ENCODE measurements at places on chromosomes 1 and 21.

DNA sequence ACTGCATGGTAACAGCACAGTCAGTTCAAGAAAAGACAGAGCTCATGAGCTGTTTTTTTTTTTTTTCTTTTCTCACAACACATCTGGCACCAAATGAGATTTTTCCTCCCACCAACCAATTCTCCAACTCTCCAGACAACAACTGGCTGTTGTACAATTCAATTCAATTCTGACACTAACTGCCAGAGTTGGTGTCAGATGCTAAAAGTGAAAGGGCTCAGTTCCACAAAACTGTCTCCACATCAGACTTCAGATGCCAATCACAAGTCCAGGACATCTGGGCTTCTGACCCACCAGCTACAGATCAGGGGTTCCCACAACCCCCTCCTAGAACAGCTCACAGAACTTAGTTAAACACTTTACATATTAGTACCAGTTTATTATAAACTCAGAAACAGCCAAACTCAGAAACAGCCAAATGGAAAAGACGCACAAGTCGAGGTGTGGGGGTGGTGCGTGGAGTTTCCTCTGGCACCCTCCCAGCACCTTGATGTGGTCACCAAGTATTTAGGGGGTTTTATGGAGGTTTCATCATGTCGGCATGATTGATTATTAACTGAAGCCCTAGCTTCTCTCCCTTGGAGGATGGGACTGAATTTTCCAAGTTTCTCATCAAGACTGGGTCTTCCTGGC is 39.2 kb upstream of the LRRC8D start:
- peak; percentile 55 for DNase-seq

DNA sequence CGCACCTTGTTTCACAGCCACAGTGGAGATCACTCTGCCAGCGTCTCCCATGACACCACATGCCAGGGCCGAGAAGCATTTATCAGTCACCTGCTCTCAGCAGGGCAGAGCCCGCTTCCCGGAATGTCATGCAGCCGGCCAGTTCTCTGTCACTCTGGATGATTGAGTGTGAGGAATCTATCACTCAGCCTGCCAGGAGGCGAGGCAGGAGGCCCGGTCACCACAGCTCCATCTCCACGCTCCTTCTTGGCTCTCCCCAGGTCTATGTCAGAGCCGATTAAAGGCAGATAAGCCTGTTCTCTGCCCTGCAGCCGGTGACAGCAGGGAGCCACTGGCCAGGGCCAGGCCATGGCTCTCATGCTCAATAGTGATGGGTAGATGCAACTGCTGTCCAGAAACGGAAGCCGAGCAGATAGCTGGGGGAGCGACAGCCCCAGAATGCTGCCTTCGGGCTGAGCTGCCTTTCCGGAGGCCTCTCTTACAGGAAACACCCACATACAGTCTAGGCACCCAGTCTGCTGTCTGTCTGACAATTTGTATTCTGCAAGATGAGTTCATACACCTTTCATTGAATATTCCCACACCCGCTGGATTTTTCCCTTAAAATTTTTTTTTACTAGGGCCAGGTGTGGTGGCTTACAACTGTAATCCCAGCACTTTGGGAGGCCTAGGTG is 64.1 kb downstream of the ACTL8 start:
- DNase-seq, result no peak

DNA sequence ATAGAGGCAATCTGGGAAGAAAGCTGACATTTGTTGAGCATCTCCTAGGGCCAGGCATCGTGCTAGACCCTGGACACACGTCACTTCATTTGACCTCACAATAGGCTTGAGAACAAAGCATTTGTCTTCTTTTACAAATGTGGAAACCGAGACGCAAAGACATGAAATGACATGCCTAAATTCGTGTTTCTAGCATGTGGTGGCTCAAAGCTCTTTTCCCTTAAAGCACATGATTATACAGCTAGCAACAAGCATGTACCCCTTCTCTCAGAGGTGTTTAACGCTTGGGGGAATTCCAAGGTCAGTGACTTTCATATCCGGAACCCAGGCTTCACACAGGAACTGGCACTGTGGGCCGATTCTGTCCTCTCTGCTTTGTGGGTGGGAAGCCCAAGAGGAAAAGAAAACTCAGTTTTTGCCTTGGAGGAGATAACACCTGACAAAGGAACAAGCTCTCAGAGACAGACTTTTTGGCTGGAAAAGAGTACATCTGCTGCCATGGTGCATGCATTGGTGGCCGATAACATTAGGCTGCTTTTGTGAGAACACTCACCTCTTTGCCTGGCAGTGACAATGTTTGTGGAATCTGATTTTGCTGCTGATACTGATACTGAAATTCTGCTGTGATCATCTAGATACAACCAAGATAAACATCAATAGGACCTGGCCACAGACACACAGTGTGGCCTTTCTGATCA is 15.4 kb upstream of the CD2 start:
- DNase-seq, result peak; percentile 45

GRCh38 chr1:207407655-207408260 is 46.4 kb upstream of the CR2 start:
- no peak for DNase-seq

GRCh38 chr1:29504196-29504595 is 267.9 kb downstream of the PTPRU start:
- DNase-seq, result no peak

- DNase-seq, result no peak
Observed at GRCh38 chr1:228420968-228421826, 4.5 kb upstream of the TRIM17 start.

DNA sequence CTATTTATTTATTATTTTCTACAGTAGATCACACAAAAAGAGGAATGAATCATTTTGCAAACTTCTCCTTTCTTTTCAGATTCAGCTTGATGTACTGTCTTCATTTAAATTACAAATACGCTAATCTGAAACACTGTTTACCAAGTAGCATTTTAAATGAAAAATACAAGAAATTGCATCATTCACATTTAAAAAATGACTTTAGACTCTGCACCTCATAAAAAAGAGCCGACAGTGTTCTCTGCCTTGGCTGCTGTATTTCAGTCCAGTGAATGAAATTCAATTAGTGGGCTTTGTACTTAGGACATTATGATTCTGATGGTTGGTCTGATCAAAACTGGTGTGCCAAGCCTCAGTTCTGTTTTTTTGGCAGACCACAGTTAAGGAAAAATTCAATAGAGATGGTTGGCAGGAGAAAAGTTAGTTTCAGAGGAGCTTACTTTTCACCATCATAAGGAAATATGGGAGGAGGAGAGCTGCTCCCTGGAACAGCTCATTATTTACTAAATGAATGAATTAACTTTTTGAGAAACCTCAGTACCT is 222.4 kb upstream of the ESRRG start:
- no peak for DNase-seq

DNA sequence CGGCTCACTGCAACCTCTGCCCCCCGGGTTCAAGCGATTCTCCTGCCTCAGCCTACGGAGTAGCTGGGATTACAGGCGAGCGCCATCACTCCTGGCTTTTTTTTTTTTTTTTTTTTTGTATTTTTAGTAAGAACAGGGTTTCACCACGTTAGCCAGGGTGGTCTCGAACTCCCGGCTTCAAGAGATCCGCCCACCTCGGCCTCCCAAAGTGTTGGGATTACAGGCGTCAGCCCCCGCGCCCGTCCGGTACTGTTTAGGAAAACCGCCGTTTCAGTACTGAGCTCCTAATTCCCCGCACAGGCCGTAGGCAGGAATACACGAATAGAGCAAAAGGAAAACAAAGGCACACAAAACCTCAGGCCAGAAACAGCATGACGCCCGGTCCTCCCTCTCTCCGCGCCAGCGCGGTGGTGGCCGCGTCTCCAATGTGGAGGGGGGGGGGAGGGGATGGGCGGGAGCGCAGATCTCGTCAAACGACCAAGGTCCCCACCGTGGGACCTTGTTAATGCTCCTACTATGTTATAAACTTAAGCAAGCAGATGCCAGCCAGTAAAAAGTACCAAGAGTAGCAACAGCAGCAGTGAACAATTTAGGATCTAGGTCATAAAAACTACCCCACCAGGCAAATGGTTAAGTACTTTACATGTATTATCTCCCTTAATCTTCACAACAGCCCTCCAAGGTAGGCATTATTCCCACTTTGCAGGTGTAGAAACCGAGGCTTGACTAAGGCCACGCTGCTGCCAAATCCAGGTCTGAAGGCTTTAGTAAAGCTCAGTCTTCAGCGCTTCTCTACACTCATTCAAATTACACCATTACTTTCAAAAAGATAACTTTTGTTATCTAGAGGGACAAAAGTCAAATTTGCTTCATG is 648 bp upstream of the ADAR start:
- peak; percentile 27 for DNase-seq

DNA sequence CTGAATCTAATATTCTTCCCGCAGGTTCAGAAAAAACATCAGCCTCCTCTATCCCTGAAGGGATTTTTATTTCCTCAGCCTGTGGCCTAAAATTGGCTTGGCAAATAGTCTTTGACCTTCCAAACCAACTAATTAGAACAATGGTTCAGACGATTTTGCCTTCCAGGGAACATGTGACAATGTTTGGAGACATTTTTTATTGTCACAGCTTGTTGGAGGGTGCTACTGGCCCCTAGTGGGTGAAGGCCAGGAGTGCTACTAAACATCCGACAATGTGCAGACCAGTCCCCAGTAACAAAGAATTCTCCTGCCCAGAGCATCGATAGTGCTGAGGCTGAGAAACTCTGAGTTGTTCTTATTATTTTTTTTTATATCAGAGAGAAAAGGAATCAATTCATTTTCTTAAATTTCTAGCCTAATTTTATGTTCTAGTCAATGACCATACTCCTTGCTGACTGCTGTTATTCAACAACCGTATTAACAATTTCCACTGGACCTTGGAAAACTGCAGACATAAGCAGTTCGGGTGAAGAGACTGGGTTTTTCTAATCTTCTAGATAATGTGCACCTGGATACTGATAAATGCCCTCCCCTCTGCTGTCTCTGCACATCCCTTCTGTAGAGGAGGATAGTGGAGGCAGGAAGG is 280.7 kb downstream of the LMX1A start:
- no peak for DNase-seq

- no peak for DNase-seq
Observed at GRCh38 chr1:157105988-157106812, 6.6 kb upstream of the ETV3L start.

GRCh38 chr1:78081980-78082860 is 36.5 kb downstream of the GIPC2 start:
- DNase-seq, result no peak

- DNase-seq, result no peak
Observed at GRCh38 chr1:108554682-108555427, 5.0 kb upstream of the EEIG2 start.

DNA sequence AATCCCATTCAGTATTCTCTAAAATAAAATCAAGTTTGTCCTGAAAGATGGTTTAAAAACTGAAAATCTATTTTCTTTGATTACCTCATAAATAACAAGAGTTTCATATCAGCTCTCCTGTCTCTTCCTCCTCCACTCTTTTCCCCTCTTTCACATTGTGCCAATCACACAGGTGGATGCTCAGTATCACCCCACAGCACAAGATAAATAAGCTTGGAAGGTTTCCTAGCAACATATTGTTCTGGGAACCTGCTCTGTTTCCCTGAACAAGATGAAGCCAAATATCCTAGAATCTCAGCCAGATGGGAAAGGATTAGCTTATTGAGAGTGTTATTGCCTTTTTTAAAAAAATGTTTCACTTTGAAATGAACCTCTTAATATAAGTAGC is 45.7 kb upstream of the CACYBP start:
- no peak for DNase-seq

DNA sequence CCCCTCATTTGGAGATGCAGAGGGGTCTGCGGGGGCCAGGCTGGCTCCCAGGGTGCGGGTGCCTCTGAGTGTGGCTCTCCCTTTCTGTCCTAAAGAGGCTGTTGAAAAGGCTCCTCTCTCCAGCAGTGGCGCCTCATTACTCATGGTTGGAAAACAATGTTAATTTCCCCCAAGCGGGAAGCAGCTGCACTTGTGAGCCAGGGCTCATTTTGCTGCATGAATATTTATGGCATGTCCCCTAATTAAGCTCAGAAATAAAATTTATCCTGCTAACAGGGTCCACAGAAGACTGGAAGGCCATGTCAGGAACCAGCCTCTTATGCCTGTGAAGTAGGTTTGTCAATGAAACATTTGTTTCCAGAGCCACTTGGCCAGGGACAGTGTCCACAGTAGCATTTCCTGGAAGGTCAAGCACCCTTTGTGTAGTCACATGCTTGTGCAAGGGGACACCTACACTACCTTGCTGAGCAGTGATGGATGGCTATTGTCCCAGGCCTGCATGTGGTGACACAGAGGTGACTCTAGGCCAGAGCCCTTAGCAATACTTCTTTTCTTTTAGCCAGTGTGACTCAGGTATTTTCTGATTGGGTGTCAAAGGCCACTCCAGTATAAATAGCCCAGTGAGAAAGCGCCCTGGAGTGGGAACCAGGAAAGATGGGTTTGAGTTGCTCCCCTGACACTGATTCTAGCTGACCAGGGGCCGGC is 259.0 kb downstream of the FOXD2 start:
- no peak for DNase-seq

GRCh38 chr1:245279346-245279745 is 124.6 kb downstream of the KIF26B start:
- DNase-seq, result no peak

DNA sequence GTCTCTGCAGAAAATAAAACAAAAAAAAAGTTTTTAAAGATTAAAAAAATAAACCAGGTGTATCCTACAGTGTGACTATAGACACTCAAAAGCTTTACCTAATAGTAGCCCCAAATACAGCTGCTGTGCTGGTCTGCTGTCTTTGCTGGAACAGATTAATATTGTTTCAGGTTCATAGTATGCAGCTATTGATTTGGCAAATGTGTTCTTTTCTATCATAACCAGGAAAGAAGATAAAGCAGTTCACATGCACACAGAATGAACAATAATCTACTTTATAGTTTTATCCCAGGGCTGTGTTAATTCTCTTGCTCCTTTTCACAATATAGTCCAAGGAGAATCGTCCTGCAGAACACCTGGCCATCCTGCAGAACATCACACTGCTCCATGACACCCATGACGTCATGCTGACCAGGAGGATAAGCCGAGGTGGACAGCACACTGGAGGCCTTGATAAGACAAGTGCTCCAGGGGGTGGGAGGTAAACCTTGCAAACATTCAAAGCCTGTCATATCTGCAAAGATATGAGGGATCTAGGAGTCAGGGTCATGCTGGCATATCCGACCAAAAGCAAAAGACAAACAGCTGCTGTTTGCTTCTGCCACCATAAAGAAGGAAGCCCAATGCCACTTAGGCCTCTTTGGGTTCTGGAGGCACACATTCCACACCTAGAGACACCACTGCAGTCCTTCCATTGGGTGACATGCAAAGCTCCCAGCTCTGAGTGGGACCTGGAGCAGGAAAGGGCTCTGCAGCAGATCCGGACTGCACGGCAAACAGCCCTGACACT is 86.1 kb upstream of the SLC2A1 start:
- DNase-seq, result no peak

DNA sequence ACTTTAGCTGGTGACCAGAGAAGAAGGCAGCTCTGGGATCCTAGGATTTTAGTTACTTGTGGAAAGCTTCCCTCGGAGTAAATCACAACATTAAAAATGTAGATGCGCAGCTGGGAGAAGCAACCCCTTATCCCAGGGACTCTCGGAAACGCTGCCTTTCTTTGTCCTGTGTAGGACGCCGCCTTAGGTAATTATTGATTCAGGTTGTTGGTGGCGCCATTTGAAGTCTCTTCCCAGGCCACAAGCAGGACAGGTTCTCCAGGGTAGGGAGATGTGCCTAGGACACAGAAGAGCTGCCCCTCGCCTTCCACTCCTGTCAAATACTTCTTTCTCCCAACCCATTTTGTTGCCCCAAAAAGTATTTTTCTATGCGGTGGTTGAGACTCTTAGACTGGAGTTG is 10.3 kb downstream of the SLC37A1 start:
- DNase-seq, result no peak
